Gastrocnemius medialis (tissue), 4 donors: ENCODE measurements at places on chromosomes 4 and X. TPM values are rescaled to one million over a fixed set of nuclear protein-coding genes. Genes with fewer than 3 reads are reported as not detected.

- H3K4me3 ChIP-seq = no peak overlapping the region
- H3K36me3 ChIP-seq = no peaks in the 10 kb centered on the region
- H3K27me3 ChIP-seq = peaks cover 4% of the 10 kb centered on the region
- no peaks in the 10 kb centered on the region for H3K4me1 ChIP-seq
Measured at GRCh38 chrX:140057001-140057411, 91.7 kb upstream of the CXorf66 start.

The MAGEC3 gene
- not detected for total RNA-seq

The MAGEA6 gene
- total RNA-seq = not detected

DNA sequence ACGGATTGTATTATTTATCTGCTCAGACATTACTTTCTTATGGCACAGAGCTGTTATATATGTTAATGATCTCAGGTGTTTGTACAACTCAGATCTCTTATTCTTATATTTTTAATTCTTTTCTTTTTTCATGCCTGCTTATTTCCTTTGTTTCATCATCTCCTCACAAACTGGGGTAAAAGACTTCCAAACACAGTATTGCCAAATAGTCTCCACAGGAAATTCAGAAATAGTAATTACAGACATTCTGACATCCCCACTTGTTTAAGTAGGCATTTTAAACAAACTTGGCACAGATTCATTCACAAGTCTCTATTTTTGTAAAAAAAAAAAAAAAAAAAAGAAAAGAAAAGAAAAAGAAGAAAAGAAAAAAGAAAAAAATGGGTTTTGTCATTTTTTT is 129.7 kb upstream of the USP38 start:
- H3K4me1 ChIP-seq = no peaks in the 10 kb centered on the region
- H3K36me3 ChIP-seq = no peaks in the 10 kb centered on the region
- no peak overlapping the region for H3K27ac ChIP-seq
- H3K27me3 ChIP-seq = no peaks in the 10 kb centered on the region
- no peak overlapping the region for H3K4me3 ChIP-seq

The LDB2 gene
- total RNA-seq = 7.0 TPM

The PAGE2B gene
- total RNA-seq = not detected

DNA sequence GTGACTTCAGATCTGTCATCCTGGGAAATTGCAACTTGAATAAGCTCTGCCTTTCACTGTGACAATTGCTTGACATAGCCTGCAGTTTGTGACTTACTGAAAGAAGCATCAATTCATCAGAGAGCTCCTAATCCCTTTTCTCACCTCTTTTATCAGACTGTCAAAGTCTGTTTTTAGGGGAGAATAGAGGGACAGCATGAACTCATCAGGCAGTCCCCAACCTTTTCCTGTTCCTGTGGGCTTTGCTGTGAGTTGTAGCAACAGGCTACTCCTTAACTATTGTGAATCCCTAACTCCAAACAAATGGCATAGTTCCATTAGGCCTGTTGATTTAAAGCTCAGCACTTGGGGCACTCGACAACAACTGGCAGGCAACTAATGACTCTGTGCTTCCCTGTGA is 64.9 kb downstream of the DOCK11 start:
- H3K4me3 ChIP-seq = no peak overlapping the region
- no peaks in the 10 kb centered on the region for H3K27me3 ChIP-seq
- DNase-seq = no peak
- no peaks in the 10 kb centered on the region for H3K4me1 ChIP-seq
- H3K27ac ChIP-seq = no peak overlapping the region

The PASD1 gene
- not detected for total RNA-seq

DNA sequence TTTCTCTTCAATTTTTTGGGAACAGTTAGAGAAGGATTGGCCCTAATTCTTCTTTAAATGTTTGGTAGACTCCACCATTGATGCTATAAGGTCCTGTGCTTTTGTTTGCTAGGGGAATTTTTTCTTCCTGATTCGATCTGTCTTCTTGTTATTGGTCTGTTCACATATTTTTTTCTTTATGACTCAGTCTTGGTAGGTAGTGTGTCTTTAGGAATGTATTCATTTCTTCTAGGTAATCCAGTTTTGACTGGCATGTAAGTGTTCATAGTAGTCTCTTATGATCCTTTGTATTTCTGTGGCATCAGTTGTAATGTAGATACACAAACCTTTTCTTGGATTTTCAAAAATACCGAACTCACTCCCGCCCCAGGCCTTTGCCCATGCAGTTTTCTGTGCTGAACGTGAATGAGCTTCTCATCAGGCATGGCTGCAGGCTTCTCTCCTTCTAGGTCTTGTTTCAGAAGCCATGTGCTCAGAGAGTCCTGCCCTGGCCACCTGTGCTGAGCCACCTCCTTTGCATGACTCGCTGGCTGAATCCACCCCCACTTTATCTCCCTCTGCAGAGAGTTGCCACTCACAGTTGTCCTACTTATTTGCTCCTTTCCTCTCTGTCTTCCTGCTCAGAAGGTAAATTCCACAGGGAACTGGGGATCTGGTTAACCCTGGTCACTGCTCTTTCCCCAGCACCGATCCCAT is 67.0 kb downstream of the STK32B start:
- H3K27me3 ChIP-seq = no peaks in the 10 kb centered on the region
- H3K4me3 ChIP-seq = no peak overlapping the region
- no peak for DNase-seq
- no peaks in the 10 kb centered on the region for H3K36me3 ChIP-seq

The FDCSP gene
- total RNA-seq = not detected

- H3K4me3 ChIP-seq = no peak overlapping the region
- no peaks in the 10 kb centered on the region for H3K4me1 ChIP-seq
- no peaks in the 10 kb centered on the region for H3K27me3 ChIP-seq
- no peak overlapping the region for H3K27ac ChIP-seq
Measured at GRCh38 chrX:14359727-14360126, 169.6 kb upstream of the GLRA2 start.

- no peaks in the 10 kb centered on the region for H3K36me3 ChIP-seq
- H3K4me3 ChIP-seq = no peak overlapping the region
- no peaks in the 10 kb centered on the region for H3K4me1 ChIP-seq
- H3K27ac ChIP-seq = no peak overlapping the region
- no peak for DNase-seq
Measured at GRCh38 chr4:61950625-61951024, 750.5 kb downstream of the ADGRL3 start.

The MED14 gene
- 27.0 TPM for total RNA-seq

The SHROOM4 gene
- total RNA-seq = 6.1 TPM
